ENCODE measurements at places on chromosomes 2 and 18. TPM values are rescaled to one million over a fixed set of nuclear protein-coding genes. Genes with fewer than 3 reads are reported as not detected.
A peak's percentile ranks its signal among the peaks of the same experiment; 100 is the strongest.

- DNase-seq: no peak
These were observed 145.1 kb downstream of the KCNE4 start for GRCh38 chr2:223197046-223197445.

GRCh38 chr2:209495855-209496585 is 72.2 kb downstream of the MAP2 start:
- peak; percentile 92 for DNase-seq

DNA sequence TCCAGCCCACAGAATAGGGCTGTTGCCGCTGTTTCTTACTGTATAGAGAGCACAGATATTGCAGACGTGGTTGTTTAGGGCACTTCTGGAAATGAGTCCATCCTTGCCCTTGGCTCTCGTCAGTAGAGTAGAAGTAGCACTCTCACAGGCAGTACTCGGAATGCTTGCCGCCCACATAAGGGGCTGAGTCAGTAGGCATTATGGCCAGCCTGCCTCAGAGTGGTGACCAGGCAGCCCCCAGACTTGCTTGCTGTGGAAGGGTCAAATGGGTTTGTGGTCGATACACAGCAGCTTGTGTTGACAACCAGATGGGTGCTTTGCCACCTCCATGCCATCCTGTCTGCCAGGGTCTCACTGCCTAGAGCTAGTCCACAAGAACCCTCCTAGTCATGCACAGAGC is 38.7 kb downstream of the PLEKHB2 start:
- no peak for DNase-seq

The AOX1 gene
- total RNA-seq: 3.0 TPM

- DNase-seq: no peak
These were observed 33.8 kb downstream of the TOGARAM2 start for GRCh38 chr2:29014811-29015421.

The THUMPD2 gene
- 13.7 TPM for total RNA-seq

DNA sequence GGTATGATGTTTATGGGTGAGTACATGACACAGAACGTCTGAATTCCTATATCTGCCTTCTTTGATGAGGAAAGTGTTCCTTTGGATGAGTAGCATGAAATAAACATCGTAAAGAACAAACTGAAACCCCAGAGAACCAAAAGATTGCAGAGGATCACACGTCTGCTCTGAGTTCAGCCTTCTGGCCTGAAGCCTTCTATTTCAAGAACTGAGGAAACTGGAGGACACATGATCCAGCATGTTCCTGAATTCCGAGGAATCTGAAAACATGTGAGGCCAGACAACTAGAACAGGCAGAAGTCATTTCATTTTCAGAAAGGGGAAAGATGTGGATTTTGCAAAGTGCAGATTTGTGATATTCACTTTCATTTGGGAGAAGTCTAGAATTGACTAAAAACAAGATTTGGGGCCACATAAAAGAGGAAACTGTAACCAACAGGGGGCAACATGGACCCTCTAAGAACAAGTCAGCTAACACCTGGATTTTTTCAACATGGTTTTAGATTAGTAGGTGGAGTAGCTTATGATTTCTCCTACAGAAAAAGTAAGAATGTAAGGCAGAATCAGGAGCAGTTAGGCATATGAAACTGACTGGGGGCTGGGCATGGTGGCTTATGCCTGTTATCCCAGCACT is 8.3 kb downstream of the SULT6B1 start:
- no peak for DNase-seq

The LRPPRC gene
- 207 TPM for total RNA-seq

GRCh38 chr2:43605079-43605655 is 9.3 kb upstream of the THADA start:
- DNase-seq: peak; percentile 42

DNA sequence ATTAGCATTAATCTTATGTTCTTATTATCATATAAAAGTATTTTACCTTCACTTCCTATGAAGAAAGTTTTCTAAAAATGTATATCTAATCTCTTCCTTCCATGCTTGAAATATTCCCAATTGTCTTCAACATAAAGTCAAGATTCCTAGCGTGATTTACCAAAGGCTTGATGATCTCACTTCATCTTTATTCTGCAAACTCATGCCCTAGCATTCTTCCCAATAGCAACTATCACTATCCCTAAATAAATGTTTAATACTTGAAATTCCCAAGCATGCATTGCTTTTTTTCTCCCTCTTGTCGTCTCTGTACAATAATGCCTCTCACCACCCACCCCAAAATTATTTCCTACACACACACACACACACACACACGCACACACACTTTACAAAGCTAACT is 125.8 kb downstream of the VWC2L start:
- no peak for DNase-seq

DNA sequence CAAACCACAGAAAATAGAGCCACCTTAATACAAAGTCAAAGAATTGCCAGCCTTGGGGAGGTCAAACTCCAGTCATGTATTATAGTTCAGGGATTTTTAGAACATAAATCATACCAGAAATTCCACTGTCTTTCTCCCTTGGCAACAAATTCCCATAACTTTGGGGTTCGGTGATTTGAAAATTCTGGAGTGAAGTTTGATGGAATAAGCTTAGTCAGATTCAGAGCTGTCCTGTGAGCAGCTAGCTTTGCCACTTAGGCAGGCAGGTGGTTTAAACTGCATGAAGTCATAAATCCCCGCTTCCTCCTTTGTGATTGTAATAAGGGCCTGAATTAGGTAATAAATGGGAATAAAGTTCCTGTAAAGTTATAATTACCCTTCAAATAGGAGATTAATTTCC is 457.0 kb upstream of the HNMT start:
- DNase-seq: no peak

The LRRC30 gene
- not detected for total RNA-seq

- no peak for DNase-seq
These were observed 141.7 kb upstream of the GPC1 start for GRCh38 chr2:240293557-240294461.

- no peak for DNase-seq
These were observed 25.1 kb downstream of the MAL start for GRCh38 chr2:95050385-95051300.

The GAREM1 gene
- 4.7 TPM for total RNA-seq

- no peak for DNase-seq
These were observed 311.0 kb downstream of the CBLN2 start for GRCh38 chr18:72233106-72233505.

GRCh38 chr2:152367547-152368390 is 32.8 kb downstream of the FMNL2 start:
- no peak for DNase-seq

DNA sequence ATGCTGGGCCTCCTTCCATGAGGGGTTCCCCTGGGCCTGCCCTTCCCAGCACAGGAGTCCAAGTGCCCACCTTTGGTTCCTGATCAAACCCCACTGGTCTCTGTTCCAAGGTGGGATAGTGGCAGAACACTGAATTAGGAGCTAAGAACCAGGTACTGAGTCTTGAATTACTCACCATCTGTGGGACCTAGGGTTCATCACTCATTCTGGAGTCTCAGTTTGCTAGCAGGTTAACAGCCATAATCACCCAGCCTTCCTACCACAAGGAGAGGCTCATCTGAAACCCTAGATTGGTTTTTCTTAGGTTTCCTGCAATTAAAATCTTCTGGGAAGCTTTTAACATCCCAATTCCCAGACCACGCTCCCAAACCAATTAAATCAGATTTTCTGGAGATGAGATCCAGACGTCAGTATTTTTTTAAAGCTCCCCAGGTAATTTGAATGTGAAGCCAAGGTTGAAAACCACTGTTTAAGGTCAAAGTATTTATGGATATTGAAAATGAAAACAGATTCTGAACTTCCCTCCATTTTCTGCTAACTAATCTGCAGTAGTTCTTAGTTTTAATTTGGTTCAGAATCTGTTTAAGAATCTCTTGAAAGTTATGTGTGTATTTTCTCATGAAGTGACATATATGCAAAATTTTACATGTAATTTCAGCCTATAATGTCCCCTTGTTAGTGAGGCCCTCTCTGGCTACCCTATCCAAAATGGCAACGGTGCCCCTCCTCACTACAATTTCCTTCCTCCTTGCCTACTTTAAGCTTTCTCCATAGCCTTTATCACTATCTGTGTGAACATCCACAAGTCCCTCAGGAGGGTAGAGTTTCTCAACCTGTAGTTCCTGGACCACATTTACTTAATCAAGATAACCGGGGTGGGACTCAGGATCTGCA is 166.5 kb upstream of the CXCR4 start:
- no peak for DNase-seq

DNA sequence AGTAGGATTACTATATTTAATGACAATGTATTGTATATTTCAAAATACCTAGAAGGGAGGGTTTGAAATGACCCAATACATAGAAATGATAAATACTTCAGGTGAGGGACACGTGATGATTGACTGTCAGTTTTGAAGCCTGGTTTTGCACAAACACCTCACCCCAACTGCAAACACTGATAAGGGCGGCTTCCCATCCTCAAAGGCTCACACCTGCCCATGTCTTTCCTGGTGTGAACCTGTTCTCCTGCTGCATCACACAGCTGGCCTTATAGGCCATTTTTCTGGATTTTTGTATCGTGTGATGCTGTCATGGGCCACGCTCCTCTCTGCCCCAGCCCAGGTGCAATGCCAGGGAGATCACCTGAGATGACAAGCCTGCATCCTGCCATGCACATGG is 166.5 kb upstream of the NCK2 start:
- DNase-seq: no peak

GRCh38 chr18:53799134-53799533 is 425.3 kb downstream of the MBD2 start:
- DNase-seq: no peak

The REG3A gene
- total RNA-seq: not detected

GRCh38 chr2:47227532-47228279 is 72.6 kb upstream of the STPG4 start:
- no peak for DNase-seq

- DNase-seq: no peak
These were observed 91.8 kb downstream of the DGKD start for GRCh38 chr2:233446121-233446520.

The CYP26B1 gene
- total RNA-seq: 12.3 TPM

The PRKAG3 gene
- total RNA-seq: not detected

GRCh38 chr2:161166538-161167409 is 6.5 kb downstream of the TANK start:
- DNase-seq: no peak

DNA sequence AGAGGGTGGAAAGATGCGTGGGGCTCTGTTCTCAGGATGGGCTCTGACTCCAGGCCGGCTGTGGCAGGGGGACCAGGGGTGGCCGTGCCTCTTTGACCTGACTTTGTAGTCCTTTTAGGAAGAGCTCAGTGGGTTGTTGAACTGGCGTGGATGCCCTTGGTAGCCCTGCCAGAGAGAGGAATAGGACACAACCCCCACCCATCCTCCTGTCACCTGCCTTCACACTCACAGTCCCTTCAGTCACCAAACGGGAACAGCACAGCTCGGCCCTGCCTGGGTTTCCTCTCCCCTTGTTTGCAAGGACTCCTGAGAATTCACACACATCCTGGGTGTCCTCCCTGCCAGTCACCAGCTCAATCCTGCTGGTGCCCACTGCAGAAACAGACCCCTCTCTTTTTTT is 20.1 kb upstream of the MRPL33 start:
- no peak for DNase-seq

The ALLC gene
- total RNA-seq: not detected

The TBR1 gene
- total RNA-seq: not detected

- DNase-seq: no peak
These were observed 11.3 kb downstream of the HYCC2 start for GRCh38 chr2:201059961-201060755.

DNA sequence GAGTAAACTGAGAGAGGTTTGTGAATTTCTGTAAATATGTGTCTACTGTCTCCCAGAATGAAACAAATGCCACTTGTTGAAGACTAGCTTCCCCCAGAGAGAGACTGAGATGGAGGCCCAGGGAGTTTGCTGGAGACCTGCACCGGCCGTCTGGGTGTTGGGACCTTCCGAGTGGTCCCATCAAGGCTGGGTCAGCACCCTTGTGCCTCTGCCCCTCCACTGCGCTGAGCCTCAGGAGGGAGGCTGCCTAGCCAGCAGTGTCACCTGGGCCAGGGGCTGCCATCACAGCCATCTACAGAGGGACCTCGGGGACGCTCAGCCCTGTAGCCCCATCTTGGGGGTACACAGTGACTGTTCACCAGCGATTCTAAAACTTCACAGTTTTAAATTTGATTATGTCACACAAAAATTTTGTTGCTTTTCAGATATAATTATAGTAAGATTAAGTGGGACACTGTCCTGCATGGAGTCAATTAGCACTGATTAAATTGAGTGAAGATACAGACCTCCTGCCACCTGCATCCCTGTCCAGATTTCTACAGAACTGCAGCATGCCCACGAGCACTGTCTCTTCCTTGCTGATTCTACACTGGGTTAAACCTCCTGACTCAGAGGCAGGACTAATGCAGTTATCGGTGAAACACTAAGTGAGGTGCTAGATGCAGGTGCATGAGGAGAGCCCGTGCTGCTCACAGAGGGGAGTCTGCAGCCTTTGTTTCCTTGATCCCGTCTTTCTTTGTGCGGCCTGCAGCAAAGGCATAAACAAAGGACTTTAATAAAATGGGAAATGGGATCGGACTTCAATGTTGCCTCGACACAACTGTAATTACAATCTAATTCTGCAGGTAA is 50.5 kb downstream of the TMEM18 start:
- no peak for DNase-seq

The FBXO15 gene
- 1.9 TPM for total RNA-seq

DNA sequence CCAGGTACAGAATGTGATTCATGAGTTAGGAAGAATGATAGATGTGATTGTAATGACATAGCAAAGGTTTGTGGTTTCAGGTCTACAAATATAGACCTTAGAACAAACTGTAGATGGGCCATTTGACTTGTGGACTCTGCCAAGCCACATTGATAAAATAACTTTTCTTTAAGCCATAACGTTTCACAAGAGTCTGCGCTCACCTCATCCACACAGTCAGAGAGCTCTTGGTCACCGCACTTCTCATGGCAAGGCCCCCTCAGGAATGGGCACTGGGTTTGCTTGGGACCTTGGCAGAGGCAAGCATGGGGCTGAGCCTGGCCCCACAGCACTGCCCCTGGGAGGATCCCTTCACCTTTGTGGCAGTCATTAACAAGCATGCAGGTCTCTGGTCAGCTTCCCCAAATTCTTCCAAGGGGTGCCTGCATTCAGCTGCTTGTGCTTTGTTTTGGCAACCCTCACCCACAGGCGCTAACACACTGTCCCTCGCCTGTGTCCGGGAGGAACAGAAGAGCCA is 14.0 kb downstream of the ARMC9 start:
- DNase-seq: no peak

The ANTXR1 gene
- total RNA-seq: 132 TPM

The COL3A1 gene
- 6.9 TPM for total RNA-seq

DNA sequence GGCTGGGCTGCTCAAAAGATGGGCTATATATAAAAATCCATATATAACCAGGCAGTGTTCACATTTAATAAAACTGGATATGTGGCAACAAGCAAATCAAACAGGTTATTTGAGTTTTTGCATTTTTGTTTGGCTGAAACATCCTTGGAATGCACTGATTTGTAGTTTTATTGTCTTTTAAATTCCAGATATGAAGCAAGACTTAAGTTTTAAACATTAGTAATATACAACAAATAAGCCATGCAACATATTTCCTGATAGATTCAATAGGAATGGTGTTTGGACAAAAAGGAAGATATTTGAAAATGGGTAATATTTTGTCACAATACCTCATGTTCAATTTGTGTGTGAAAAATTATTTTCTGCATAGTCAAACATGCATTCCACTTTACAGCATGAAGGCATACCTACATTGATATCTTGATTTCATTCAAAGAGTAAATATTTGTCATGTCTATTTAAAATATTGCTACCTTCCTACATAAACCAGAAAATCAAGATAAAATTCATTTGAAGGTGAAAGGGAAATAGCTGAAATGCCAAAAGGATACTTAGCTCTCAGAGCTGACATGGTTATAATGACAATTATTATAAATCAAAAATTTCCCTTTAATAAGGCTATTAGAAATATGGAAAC is 132.3 kb upstream of the NETO1 start:
- DNase-seq: no peak
